ENCODE measurements at places on chromosomes 6 and 20. TPM values are rescaled to one million over a fixed set of nuclear protein-coding genes. Genes with fewer than 3 reads are reported as not detected.

Gene CALHM4
- total RNA-seq, result not detected

Gene HLA-F
- total RNA-seq, result 40.5 TPM

Gene CABLES2
- total RNA-seq, result 2.7 TPM

Gene RBPJL
- not detected for total RNA-seq

DNA sequence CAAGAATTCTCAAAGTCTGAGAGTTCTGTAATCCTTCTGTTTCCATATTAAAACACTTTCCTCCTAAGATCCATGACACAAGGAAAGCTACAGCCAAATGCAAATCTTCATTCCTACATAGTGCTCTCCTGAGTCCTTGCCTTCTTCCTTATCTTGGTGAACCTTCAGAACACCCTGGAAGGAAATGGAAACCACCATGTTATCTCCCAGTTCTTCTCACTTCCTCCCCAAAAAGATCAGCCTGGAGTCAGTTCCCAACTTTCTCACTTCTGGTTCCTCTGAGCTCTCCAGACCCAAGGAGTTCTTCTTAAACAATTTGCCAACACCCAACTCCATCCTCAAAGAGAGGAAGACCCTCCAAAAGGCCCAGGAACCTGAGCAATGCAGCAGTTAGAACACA is 193.3 kb upstream of the CCN2 start:
- no peaks in the 10 kb centered on the region for H3K4me1 ChIP-seq
- H3K27me3 ChIP-seq, result no peaks in the 10 kb centered on the region
- H3K4me3 ChIP-seq, result no peak overlapping the region
- DNase-seq, result no peak
- no peaks in the 10 kb centered on the region for H3K36me3 ChIP-seq
- no peak overlapping the region for H3K27ac ChIP-seq

- no peak for DNase-seq
- no peaks in the 10 kb centered on the region for H3K36me3 ChIP-seq
- H3K27me3 ChIP-seq, result no peaks in the 10 kb centered on the region
- H3K4me1 ChIP-seq, result no peaks in the 10 kb centered on the region
- H3K4me3 ChIP-seq, result no peak overlapping the region
These were observed 632.2 kb downstream of the COL12A1 start for GRCh38 chr6:74573613-74574012.

DNA sequence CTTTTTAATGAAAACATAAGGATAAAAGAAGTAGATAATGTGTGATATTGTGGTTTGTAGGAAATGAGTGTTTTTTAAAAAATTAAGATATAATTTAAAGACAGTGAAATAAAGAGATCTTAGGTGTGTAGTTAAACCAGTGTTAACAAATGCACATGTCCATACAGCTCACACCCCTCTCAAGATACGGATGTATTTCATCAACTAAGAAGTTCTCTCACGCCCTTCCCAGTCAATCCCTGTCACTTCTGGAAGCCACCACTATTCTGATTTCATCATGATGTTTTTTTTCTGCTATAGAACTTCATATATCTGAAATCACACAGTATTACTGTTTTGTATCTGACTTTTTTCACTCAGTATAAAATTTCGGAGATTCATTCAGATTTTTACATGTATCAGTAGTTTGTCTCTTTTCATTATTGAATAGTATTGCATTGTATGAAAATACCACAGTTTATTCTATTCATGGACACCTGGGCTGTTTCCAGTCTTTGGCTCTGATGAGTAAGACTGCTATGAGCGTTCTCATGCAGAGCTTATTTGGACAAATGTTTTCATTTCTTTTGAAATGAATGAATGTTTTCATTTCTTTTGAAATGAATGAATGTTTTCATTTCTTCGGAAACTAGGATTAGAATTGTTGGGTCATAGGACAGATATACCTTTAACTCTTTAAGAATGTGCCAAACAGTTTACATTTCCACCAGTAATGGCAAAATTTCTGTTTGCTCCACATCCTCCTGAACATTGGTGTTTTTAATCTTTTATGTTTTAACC is 49.7 kb upstream of the ELOVL5 start:
- H3K36me3 ChIP-seq, result no peaks in the 10 kb centered on the region
- no peaks in the 10 kb centered on the region for H3K27me3 ChIP-seq
- H3K4me1 ChIP-seq, result no peaks in the 10 kb centered on the region

DNA sequence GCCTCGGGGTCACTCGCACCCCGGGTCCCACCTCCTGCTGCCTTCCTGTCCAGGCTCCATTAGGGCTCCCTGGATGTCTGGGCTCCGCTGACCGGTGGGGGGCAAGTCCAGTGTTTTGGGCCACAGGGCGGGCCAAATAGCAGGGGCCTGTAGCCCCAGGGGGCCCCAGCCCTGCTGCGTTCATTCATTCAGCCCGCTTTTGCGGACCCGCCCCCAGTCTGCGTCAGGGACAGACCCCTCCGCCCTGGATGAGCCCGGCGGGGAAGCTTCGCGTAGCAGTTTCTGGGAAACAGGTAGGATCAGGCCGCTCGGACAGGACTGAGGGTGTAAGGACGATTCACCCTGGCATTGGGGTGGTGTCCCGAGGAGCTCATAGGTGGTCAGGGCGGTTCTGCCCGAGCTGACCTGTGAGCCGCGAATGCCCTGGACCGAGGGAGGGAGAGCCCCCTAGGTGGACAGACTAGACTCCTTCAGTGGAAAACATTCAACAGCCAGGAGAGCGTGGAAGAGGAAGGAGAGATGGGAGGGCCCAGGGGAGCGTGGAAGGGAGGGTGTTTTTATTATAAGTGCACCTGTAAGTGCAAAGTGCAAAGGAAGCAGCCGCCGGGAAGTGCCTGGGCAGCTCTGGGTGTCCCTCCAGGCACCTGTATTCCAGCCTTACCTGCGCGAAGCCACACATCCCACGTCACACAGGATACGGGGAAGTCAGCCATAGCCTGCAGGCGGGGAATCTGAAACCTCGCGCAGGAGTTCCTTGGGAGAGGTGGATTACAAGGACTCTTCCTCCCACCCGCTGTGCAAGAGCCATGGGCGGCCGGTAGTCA is 662 bp downstream of the ENTPD6 start:
- H3K27me3 ChIP-seq, result no peaks in the 10 kb centered on the region
- peak; percentile 46 for DNase-seq
- H3K4me1 ChIP-seq, result peaks cover 7% of the 10 kb centered on the region
- H3K4me3 ChIP-seq, result peak overlapping the region; percentile 72
- no peaks in the 10 kb centered on the region for H3K36me3 ChIP-seq
- peak overlapping the region; percentile 80 for H3K27ac ChIP-seq

- no peak overlapping the region for H3K4me3 ChIP-seq
- no peaks in the 10 kb centered on the region for H3K27me3 ChIP-seq
- no peaks in the 10 kb centered on the region for H3K36me3 ChIP-seq
- no peak for DNase-seq
- no peaks in the 10 kb centered on the region for H3K4me1 ChIP-seq
- H3K27ac ChIP-seq, result no peak overlapping the region
These were observed 301.1 kb upstream of the RNF217 start for GRCh38 chr6:124661097-124661661.

- H3K36me3 ChIP-seq, result no peaks in the 10 kb centered on the region
- no peaks in the 10 kb centered on the region for H3K27me3 ChIP-seq
- no peak for DNase-seq
- no peaks in the 10 kb centered on the region for H3K4me1 ChIP-seq
These were observed 111.6 kb downstream of the SYCP2 start for GRCh38 chr20:59821788-59822187.

- no peak overlapping the region for H3K27ac ChIP-seq
- H3K27me3 ChIP-seq, result no peaks in the 10 kb centered on the region
- H3K4me3 ChIP-seq, result no peak overlapping the region
- H3K4me1 ChIP-seq, result no peaks in the 10 kb centered on the region
- H3K36me3 ChIP-seq, result no peaks in the 10 kb centered on the region
These were observed 95.1 kb downstream of the IRAK1BP1 start for GRCh38 chr6:78962448-78962847.

GRCh38 chr20:41309817-41310216 is 7.7 kb downstream of the ZHX3 start:
- no peak for DNase-seq
- no peaks in the 10 kb centered on the region for H3K4me1 ChIP-seq
- no peak overlapping the region for H3K4me3 ChIP-seq
- no peaks in the 10 kb centered on the region for H3K36me3 ChIP-seq
- no peak overlapping the region for H3K27ac ChIP-seq

DNA sequence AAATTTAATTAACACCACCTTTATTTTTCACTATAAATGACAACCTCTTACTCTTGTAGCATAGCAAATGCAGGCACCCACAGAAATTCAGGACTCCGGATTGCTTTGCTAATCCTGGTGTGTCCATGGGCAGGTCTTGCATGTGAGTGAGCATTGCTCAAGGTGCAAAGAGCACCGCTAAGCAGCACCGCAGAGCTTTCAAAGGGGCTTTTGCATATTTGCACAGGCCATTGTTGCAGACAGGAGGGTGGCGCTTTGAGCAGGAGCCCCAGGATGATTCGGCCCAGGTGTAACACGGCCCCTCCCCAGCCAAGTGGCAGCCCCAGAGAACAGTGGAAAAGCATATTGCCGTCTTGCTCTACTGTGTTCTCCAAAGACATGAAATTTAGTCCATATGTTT is 293.2 kb downstream of the NRN1 start:
- no peak for DNase-seq
- H3K4me1 ChIP-seq, result no peaks in the 10 kb centered on the region
- H3K4me3 ChIP-seq, result no peak overlapping the region

DNA sequence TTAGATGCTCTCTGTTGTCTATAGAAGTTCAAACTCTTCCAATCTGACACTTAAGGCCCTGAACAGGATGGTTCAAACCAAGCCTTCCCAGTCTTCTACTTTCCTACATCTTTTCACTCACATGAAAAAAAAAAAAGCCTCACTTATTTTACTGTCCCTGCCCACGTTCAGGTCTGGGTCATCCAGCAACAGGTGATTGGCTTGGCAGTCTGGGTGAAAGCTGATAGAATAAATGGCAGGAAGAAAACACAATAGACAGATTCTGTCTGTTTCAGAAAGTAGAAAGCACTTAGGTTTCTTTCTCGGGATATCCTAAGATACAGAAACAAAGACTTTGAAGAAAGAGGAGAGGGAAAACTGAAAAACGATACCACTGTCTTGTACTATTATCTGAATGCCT is 61.8 kb upstream of the HSF2 start:
- H3K4me1 ChIP-seq, result no peaks in the 10 kb centered on the region
- no peaks in the 10 kb centered on the region for H3K27me3 ChIP-seq
- no peaks in the 10 kb centered on the region for H3K36me3 ChIP-seq
- no peak overlapping the region for H3K4me3 ChIP-seq
- H3K27ac ChIP-seq, result no peak overlapping the region
- DNase-seq, result no peak

DNA sequence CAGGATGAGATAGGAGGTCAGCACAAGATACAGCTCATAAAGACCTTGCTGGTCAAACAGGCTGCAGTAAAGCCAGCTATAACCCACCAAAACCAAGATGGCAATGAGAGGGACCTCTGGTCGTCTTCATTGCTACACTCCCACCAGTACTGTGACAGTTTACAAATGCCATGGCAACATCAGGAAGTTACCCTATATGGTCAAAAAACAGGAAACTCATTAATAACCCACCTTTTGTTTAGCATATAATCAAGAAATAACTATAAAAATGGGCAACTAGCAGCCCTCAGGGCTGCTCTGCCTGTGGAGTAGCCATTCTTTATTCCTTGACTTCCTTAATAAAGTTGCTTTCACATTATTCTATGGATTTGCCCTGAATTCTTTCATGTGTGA is 30.9 kb downstream of the SLC22A2 start:
- H3K4me1 ChIP-seq, result no peaks in the 10 kb centered on the region
- no peaks in the 10 kb centered on the region for H3K36me3 ChIP-seq

DNA sequence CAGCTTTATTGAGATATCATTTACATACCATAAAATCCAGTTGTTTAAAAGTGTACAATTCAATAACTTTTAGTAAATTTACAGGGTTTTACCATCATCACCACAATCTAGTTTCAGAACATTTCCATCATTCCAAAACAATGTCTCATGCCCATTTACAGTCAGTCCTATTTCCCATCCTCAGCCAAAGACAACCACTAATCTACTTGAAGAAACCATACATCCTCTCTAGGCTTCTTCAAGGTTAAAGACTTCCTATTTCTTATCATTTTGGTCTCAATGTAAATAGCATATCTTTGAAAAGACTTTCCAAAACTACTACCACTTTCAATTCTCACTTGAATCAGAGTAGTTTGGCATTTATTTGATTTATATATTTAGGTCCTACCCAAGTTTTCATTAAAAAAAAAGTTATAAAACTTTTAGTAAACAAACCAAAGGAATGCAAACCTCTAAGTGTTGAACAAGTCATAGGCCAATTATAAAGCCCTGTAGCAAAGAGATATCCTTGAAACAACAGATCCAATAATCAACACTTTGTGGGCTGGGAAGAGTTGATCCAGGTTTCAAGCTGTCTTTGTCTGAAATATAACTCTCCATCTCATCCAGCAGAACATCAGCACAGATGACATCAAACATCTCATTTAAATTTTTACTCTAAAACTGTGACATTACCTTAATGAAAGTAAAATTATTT is 211.3 kb upstream of the RUNX2 start:
- no peaks in the 10 kb centered on the region for H3K4me1 ChIP-seq
- no peaks in the 10 kb centered on the region for H3K36me3 ChIP-seq
- no peaks in the 10 kb centered on the region for H3K27me3 ChIP-seq
- no peak overlapping the region for H3K4me3 ChIP-seq

GRCh38 chr6:157001716-157002115 is 224.5 kb downstream of the ARID1B start:
- no peaks in the 10 kb centered on the region for H3K27me3 ChIP-seq
- DNase-seq, result no peak
- H3K4me1 ChIP-seq, result no peaks in the 10 kb centered on the region
- no peak overlapping the region for H3K27ac ChIP-seq
- H3K36me3 ChIP-seq, result no peaks in the 10 kb centered on the region

DNA sequence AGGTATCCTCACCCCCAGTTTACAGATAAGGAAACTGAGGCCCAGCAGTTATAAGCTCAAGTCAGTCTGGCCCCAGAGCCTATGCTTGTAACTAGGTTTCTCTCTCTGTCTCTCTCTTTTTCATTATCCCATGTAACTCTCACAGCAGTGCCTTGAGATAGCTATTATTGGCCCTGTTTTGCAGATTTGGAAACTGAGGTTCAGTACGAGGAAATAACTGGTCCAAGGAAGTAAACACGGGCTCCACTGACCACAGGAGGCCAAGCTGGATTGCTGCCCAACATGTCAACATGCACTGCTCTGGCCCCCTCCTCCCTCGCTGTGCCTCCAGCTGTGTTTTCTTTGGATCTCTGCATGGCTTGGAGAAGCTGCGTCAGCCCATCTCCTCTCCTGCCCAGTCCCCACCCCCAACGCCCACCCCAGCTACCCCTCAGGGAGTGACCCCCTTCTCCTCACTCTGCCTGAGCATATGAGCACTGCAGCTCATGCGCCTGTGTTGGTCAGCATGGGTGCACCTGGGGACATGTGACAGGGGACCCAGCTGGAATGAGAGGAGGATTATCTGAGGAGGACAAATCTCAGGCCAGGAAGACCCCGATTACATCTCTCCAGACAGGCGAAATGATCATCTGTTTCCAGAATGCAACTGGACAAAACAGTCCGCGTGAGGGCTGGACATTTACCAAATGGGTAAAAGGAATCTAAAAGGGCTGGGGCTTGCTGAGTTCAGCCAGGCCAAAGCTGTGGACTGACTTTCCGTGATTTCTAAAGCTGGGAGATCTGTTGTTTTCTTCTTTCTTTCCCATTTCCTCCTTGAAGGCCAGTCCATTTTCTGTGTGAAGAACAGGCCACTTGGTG is 7.8 kb upstream of the PLTP start:
- H3K4me1 ChIP-seq, result peaks cover 14% of the 10 kb centered on the region
- peak overlapping the region; percentile 20 for H3K27ac ChIP-seq
- no peaks in the 10 kb centered on the region for H3K36me3 ChIP-seq
- no peak for DNase-seq
- H3K4me3 ChIP-seq, result no peak overlapping the region

Measured in right lobe of liver (tissue), 6 donors.